ENCODE measurements at places on chromosomes 1 and 21. TPM values are rescaled to one million over a fixed set of nuclear protein-coding genes. Genes with fewer than 3 reads are reported as not detected.

DNA sequence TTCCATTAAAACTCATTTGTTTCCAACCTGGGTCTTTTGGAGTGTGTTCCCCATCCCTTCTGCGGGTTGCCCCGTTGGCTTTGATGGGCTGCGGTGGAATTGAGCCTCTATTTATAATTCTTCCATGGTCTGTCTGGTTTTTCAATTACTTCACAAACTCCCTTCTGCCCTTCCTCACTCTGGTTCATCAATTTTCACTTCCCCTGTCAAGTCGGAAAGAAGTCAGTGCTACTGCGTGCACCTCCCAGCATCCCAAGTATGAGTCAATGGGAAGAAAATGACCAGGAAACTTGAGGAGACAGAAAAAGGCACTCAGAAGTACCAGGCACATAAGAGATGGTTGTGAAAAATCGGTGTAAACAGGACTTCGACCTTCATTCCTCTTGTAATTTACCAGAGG is 126.2 kb downstream of the KAZN start:
- DNase-seq = no peak

DNA sequence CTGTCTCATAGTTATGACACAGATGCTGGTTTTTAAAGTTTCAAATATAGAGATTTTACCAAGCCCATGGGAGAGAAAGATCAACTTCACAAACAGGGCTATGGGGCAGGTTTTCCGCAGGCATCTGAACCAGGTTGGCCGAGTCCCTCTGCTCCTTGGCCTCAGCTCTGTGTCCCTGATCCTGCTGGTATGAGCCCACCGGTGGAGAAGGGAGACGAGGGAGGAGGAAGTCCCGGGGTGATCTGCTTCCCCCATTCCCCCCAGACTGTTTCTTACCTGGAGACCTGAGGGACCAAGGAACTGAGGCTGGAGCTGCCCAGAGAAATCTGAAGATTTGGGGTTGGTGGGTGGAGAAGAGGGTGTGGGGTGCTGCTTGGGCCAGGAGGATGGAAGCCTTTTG is 28.9 kb upstream of the BTG2 start:
- DNase-seq = no peak

DNA sequence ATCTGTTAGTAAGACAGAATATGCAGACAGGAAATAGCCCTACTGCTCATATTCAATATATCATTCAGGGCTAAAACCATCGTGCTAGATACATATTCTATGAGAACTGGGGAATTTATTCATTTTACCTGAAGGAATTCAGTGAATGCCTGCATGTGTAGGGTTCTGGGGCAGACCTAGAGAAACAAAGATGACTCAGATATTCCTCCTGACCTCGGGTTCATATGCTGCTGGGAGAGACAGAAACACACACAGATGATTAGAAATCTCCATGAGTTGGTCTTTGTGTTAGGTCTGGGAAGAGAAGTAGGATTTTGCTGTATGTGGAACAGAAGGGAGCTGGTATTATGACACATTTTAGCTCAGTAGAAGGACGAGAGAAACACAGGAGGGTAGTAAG is 176.5 kb upstream of the ST6GALNAC5 start:
- DNase-seq = no peak

DNA sequence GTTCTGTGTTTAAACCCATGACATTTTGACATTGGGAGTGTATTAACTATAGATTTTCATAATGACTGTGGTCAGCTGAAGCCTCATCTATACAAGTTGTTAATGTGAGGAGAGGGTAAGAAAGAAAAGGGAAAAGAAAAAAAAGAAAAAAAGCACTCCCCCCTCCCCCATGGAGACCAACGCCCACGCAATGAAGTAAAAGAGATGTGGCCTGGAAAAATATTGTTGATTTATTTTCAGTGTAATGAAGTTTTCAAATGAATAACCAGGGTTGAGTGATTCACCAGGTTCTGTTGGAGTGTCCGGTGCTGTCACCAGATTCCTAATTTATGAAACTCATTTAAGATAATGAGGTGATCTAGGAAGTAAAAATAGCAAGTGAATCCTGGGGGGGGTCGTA is 4.7 kb downstream of the RNF220 start:
- no peak for DNase-seq

DNA sequence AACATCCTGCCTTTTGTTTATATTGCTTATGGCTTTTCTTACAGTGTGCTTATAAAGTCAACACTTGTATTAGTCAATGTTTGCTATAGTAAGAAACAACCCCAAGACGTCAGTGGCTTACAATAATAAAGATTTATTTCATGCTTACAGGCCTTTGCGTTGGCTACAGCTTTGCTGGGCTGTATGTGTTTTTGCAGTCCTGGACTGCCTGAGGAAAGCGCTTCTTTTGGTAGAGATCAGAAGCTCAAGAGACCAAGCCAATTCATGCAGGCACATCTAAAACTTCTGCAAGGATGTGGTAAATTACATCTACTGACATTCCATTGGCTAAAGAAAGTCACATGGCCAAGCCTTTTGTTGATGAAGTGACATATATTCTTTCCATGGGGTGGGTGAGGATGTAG is 17.5 kb upstream of the PRKAA2 start:
- no peak for DNase-seq

DNA sequence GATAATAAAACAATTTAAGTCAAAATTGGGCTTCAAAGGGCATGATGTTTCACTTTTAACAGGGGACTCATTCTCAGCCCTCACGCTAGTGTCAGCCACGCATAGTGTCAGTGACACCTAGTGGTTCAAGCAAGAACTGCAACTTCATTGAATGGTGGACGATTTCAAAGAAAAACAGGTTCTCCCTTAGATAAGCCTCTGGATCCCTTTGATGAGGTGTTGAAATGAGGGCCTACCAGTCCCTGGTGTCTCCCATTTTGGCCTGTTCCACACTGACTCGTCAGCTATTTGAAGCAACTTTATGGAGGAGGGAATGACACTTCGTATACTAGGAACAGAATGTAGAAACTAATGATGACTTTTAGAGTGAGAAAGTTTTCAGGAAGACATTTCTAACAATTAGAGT is 56.2 kb downstream of the FCRL5 start:
- no peak for DNase-seq

DNA sequence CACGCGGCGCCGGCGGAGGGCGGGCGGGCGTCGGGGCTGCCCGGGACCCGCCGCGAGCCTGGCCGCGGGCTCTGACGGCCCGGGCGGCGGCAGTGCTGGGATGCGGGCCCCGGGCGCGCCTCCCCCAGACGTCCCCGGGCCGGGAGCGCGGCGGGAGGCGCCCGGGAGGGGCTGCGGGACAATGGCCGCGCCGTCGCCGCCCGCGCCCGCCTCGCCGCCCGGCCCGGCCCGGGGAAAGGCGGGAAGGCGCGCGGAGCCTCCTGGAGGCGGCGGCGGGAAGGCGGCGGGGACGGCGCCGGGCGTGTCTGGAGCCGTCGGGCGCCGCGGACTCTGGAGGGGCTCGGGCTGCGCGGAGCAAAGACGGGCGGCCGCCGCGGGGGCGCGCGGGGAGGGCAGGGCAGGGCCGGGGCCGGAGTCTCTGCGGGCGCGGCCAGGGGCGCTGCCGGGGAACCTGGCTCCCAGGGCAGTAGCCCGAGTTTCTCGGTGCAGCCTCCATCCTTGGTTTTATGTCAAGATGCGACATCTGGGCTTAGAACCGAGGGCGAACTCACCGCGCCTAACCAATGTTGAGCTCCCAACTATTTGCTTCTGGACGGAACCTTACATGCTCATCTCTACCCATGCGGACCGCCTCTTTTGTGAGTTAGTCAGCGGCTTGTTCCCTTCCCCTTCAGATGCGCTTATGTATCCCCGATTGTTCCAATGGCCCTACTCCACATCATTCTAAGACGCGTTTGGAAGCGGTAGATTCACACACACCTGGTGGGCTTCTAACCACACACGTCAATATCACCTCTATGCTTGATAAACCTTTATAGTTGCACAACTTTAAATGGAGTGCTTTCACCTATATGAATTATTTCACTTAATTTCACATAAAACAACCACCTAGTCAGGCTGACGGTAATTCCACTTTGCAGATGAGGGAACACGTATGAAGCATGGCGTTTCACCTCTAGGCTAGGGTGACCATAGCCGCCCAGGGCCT is 651 bp downstream of the ZBTB8A start:
- peak; percentile 45 for DNase-seq

DNA sequence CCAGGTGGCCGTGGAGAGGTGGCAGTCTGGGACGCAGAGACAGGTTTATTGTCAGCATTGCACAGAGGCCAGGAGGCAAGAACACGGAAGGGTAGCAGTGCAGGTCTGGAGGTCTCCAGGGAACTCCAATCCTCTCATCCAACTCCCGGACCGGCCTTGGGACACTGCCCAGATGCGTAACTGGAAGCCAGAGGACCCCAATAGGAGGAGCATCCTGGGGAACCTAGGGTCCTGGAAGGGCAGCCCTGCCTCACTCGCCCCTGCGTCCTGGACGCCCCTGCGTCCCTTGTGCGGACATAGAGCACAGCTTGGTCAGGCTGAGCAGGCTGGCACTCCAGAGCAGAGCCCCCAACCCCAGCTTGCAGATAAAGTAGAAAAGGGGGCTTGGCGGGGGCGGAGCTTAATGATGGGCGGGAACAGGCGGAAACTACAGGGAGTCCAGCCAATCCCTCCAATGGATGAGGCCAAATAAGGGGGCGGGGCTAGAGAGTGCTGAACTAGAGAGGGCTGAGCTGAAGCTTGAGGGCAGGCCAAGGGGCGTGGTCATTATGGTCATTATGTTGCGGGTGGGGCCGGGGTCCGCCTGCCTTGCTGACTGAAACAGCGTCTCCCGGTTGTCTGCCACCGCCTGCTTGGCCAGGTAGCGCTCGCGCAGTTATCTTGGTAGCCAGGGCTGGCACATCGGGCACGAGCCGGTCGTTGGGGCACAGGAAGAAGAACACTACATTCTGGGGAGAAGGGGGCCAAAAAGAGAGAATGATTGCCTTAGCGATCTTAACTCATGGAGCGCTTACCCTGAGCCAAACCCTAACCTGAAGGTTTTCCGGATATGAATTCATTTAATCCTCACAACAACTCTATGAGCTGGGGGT is 3.7 kb upstream of the ARHGEF19 start:
- peak; percentile 80 for DNase-seq

GRCh38 chr1:202131956-202132821 is 9.5 kb downstream of the GPR37L1 start:
- DNase-seq = no peak

- DNase-seq = no peak
Measured at GRCh38 chr1:237981223-237981622, 90.5 kb upstream of the ZP4 start.

- peak; percentile 83 for DNase-seq
Measured at GRCh38 chr1:154221278-154222001, 685 bp downstream of the UBAP2L start.

ADGRL2 gene
- total RNA-seq = 9.2 TPM

BMP8B gene
- 6.4 TPM for total RNA-seq

RNF186 gene
- 25.1 TPM for total RNA-seq

CCDC17 gene
- 1.4 TPM for total RNA-seq
